ENCODE measurements at places on chromosomes 6 and 20. TPM values are rescaled to one million over a fixed set of nuclear protein-coding genes. Genes with fewer than 3 reads are reported as not detected.

The MOXD1 gene
- polyA plus RNA-seq: 261 TPM

The CST8 gene
- polyA plus RNA-seq: not detected

DNA sequence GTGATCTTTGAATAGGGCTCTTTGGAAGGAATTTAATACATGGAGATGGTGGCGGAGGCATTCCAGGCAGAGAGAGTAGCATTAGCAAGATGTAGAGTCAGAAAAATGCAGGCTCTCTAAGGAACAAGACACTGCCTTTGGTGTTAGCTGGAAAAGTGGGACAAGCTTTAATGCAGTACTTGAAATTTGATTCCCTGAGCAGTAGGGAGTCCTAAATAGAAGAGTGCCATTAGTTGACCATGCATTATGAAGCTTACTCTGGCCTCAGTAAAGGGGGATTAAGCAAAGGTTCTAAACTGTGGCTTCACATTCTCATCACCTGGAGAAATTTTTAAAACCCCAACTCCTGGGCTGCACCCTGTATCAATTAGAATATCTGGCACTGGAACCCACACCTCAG, 494.8 kb upstream of the SOX4 start:
- DNase-seq: no peak

DNA sequence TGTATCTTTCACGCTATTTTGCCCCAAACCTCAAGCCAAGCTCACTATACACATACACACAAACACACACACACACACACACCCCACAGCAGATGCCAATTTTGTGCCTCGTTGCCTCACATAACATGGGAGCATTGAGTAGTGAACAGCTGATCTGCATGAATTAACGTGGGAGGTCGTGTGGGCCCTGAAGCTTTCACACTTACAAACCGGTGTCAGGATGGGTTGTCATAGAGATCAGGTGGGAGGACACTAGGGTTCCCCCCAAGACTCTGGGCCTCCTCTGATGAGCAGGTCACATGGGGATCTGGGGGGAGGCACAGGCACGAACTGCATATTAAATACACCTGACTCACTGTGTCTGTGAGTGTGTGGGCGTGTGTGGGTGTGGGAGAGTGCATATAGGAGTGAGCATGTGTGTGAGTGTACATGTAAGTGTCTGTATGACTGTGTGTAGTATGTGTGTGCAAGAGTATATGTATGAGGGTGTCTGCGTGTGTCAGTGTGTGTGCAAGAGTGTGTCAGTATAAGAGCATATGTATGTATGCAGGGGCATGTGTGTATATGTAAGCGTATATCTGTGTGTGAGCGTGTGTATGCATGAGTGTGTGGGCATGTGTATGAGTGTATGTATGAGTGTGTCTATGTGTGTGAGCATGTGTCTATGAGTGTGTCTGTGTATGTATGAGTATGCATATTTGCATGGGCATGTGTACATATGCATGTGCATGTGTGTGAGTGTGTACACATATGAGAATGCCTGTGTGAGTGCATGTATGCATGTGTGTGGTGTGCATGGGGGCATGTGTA, 370.4 kb downstream of the PREX1 start:
- no peak for DNase-seq

The ADISSP gene
- 18.0 TPM for polyA plus RNA-seq
